ENCODE measurements at places on chromosomes 12 and 14. TPM values are rescaled to one million over a fixed set of nuclear protein-coding genes. Genes with fewer than 3 reads are reported as not detected.

GRCh38 chr12:106213662-106214061, 34.2 kb downstream of the CKAP4 start:
- H3K36me3 ChIP-seq = no peaks in the 10 kb centered on the region
- no peak for DNase-seq
- H3K27ac ChIP-seq = no peak overlapping the region
- H3K4me3 ChIP-seq = no peak overlapping the region

DNA sequence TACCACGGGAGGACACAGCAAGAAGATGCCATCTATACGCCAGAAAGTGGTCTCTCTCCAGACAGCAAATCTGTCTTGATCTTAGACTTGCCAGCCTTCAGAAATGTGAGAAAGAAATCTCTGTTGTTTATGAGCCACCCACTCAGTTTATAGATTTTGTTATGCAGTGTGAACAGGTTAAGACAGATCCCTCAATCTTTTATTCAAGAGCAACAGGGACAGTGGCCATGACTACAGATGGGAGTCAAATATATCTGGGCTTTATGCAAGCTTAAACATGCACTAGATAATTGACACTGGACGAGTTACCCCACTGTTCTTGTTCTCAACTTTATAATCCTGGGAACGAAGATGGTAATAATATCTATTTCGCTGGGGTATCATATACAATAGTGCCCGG, 288.7 kb downstream of the RPAP3 start:
- peaks cover 16% of the 10 kb centered on the region for H3K4me1 ChIP-seq
- H3K27me3 ChIP-seq = no peaks in the 10 kb centered on the region
- no peak for DNase-seq
- H3K4me3 ChIP-seq = no peak overlapping the region
- H3K36me3 ChIP-seq = no peaks in the 10 kb centered on the region

DNA sequence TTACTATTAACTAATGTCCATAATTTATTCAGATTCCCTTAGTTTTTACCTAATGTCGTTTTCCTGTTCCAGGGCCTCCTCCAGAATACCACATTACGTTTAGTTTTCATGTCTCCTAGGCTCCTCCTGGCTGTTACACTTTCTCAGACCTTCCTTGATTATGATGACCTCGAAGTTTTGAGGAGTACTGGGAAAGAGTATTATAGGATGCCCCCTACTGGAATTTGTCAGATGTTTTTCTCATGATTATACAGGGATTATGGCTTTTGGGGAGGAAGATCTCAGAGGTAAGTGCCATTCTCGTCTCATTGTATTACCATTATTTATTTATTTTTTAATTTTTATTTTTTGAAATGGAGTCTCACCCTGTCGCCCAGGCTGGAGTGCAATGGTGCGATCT, 17.7 kb upstream of the C1S start:
- no peak overlapping the region for H3K27ac ChIP-seq
- no peaks in the 10 kb centered on the region for H3K27me3 ChIP-seq
- no peaks in the 10 kb centered on the region for H3K36me3 ChIP-seq
- DNase-seq = peak; percentile 55
- H3K4me1 ChIP-seq = no peaks in the 10 kb centered on the region
- H3K4me3 ChIP-seq = no peak overlapping the region

FAM186B gene
- polyA plus RNA-seq = 0.91 TPM

GRCh38 chr12:47602325-47602724, 103.5 kb downstream of the RPAP3 start:
- no peak overlapping the region for H3K27ac ChIP-seq
- DNase-seq = no peak
- no peaks in the 10 kb centered on the region for H3K27me3 ChIP-seq

DNA sequence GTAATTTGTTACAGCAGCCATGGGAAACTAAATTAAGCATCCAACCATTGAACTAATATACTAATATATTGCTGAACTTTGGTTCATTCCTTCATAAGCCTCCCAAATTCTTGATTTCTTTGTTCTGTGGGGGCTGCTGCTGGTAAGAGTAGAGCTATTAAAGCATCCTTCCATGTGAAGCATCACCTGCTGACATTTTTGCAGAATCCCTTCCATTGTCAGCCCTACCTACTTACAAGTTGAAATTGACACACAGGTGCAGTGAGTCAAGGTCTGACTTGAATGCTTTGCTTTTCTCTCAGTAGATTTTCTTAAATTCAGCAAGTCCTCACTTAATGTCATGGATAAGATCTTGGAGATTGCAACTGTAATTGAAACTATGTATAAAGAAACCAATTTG, 474.4 kb downstream of the APAF1 start:
- H3K36me3 ChIP-seq = no peaks in the 10 kb centered on the region

DNA sequence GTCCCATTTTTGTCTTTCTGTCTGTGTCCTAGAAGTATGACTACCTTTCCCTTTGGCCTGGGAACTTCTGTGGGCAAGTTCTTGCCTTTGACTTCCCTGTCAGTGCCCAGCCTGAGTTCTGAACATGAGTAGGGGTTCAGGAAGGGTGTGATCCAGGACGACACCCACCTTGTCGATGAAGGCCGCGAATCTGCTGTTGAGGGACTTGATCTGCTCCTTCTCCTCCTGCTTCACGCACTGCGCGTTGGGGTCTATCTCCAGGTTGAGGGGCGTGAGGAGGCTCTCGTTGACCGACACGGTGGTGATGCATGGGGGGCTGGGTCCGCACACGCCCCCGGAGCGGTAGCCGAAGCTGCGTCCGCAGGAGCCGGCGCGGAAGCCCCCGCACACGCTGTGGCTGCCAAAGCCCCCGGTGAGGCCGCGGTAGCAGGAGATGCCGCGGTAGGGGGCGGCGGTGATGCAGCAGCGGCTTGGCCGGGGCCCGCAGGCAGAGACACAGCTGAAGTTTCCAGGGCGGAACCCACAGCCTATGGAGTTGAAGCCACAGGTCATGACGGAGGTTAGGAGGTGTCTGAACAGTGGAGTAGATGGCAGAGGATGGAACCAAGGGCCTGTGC, at the start of gene KRT83:
TSS of gene KRT83 (minus strand) at position 615 of the 617 bp plus-strand sequence. CDS start at position 552, 63 bp downstream.
- H3K36me3 ChIP-seq = no peaks in the 10 kb centered on the region
- H3K27ac ChIP-seq = no peak within 1 kb of the TSS
- H3K4me3 ChIP-seq = no peak within 1 kb of the TSS

DNA sequence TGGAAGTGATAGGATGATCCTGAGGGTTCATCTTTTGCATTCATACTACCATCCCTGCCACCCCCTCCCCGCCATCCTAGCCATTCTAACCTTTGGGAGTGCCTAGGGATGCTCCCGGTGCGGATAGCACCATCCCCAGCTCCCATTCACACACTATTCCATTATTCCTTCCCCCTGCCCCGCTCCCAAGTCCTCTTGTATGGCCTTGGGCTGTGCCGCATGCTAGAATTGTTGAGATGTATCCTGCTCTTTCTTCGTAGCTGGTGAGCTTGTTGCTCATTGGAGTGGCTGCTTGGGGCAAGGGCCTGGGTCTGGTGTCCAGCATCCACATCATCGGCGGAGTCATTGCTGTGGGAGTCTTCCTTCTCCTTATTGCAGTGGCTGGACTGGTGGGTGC, 644 bp downstream of the TSPAN31 start:
- H3K27ac ChIP-seq = peak overlapping the region; percentile 90
- H3K4me1 ChIP-seq = peaks cover 14% of the 10 kb centered on the region
- peaks cover 38% of the 10 kb centered on the region for H3K36me3 ChIP-seq
- peaks cover 23% of the 10 kb centered on the region for H3K27me3 ChIP-seq
- H3K4me3 ChIP-seq = peak overlapping the region; percentile 92
- no peak for DNase-seq

- no peak for DNase-seq
- no peaks in the 10 kb centered on the region for H3K27me3 ChIP-seq
- H3K4me1 ChIP-seq = peaks cover 8% of the 10 kb centered on the region
- H3K27ac ChIP-seq = no peak overlapping the region
- H3K4me3 ChIP-seq = no peak overlapping the region
These were observed 24.0 kb downstream of the KITLG start for GRCh38 chr12:88556213-88556774.

GRCh38 chr12:96193725-96194575, at the start of gene ELK3:
Gene ELK3, plus strand, starts transcription at chr12:96194375.
- H3K4me3 ChIP-seq = peak within 1 kb of the TSS; percentile 89
- H3K36me3 ChIP-seq = no peaks in the 10 kb centered on the region
- no peaks in the 10 kb centered on the region for H3K4me1 ChIP-seq
- peak within 1 kb of the TSS; percentile 30 for H3K27ac ChIP-seq

GRCh38 chr12:29650371-29650770, 133.4 kb downstream of the TMTC1 start:
- no peaks in the 10 kb centered on the region for H3K36me3 ChIP-seq
- H3K27me3 ChIP-seq = no peaks in the 10 kb centered on the region
- H3K27ac ChIP-seq = no peak overlapping the region
- no peaks in the 10 kb centered on the region for H3K4me1 ChIP-seq

OTX2 gene
- not detected for polyA plus RNA-seq

GRCh38 chr12:70603044-70603443, 34.2 kb downstream of the PTPRB start:
- no peaks in the 10 kb centered on the region for H3K27me3 ChIP-seq
- H3K4me3 ChIP-seq = no peak overlapping the region
- DNase-seq = no peak
- no peaks in the 10 kb centered on the region for H3K4me1 ChIP-seq
- H3K27ac ChIP-seq = no peak overlapping the region
- no peaks in the 10 kb centered on the region for H3K36me3 ChIP-seq

GRCh38 chr14:76971549-76971948, 57.0 kb downstream of the IRF2BPL start:
- no peak overlapping the region for H3K4me3 ChIP-seq
- no peak for DNase-seq
- no peaks in the 10 kb centered on the region for H3K27me3 ChIP-seq
- no peaks in the 10 kb centered on the region for H3K36me3 ChIP-seq
- peak overlapping the region; percentile 43 for H3K27ac ChIP-seq
- H3K4me1 ChIP-seq = peaks cover 11% of the 10 kb centered on the region

- no peaks in the 10 kb centered on the region for H3K36me3 ChIP-seq
- H3K27me3 ChIP-seq = no peaks in the 10 kb centered on the region
- H3K4me1 ChIP-seq = no peaks in the 10 kb centered on the region
- H3K4me3 ChIP-seq = no peak overlapping the region
- H3K27ac ChIP-seq = no peak overlapping the region
These were observed 22.9 kb upstream of the KTN1 start for GRCh38 chr14:55556929-55557623.

- no peak for DNase-seq
These were observed 85.5 kb downstream of the CAPZA3 start for GRCh38 chr12:18823461-18823860.

DNA sequence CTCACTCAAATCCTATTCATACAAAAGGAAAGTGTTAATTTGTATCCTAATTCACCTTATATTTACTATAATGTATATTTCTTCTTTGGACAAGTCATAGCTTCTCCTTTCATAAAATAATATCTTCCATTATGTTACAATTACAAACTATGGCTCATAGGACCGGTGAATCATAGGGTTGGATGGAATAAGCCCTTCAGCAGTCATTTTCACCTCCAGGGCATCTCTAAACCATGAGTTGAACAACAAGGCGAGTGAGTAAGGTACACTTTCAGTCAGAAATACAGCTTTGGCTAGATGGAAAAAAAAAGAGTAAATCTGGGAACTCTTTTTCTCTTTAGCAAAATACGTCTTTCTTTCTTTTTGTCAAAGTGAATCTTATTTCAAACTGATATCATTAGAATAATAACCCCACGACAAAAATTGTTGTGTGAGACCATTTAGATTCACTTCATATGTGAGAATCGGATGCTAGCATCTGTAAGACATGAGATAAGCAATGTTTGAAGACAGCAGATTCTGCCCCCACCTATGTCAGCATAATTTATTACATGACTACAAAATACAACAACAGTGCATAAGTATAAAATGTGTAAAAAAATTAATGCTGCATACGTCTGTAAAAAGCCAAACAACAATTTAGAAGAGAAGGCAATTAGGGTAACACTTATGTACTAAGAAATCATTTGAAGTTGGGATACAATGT, 184.4 kb upstream of the SLC38A2 start:
- H3K4me1 ChIP-seq = peaks cover 4% of the 10 kb centered on the region
- no peaks in the 10 kb centered on the region for H3K27me3 ChIP-seq
- H3K36me3 ChIP-seq = no peaks in the 10 kb centered on the region

GRCh38 chr14:100592461-100592891, 5.3 kb upstream of the BEGAIN start:
- DNase-seq = no peak
- H3K27me3 ChIP-seq = peaks cover 45% of the 10 kb centered on the region
- no peaks in the 10 kb centered on the region for H3K4me1 ChIP-seq
- H3K4me3 ChIP-seq = no peak overlapping the region

DNA sequence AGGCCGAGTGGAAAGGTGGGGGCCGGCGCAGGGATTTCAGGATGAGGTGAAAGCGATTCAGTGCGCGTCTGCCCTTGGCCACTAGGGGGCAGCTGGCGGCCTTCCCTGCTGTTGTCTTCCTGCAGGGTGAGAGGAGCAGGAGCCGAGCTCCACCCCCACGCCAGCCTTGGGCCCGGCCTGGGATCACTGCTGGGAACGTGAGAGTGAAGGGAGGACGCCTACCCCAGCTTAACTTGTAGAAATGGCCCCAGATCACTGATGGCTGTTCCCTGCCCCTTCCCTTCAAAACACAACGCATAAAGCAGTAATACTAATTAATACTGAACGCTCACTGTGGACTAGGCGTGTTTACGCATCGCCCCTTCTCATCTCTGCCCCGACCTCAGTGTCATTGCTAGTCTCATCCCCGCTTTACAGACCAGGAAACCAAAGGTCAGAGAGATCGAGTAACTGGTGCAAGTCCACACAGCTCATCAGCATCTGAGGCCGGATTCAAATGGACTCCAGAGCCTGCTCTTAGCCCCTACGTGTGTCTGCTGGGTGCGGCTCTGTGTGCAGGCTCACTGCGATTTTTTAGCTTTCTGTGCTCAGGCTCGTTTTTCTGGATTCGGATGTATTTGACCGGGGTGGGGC, 24.3 kb downstream of the MVK start:
- no peak overlapping the region for H3K4me3 ChIP-seq
- H3K27me3 ChIP-seq = no peaks in the 10 kb centered on the region
- peaks cover 10% of the 10 kb centered on the region for H3K4me1 ChIP-seq
- H3K27ac ChIP-seq = no peak overlapping the region
- H3K36me3 ChIP-seq = peaks cover 26% of the 10 kb centered on the region

DNA sequence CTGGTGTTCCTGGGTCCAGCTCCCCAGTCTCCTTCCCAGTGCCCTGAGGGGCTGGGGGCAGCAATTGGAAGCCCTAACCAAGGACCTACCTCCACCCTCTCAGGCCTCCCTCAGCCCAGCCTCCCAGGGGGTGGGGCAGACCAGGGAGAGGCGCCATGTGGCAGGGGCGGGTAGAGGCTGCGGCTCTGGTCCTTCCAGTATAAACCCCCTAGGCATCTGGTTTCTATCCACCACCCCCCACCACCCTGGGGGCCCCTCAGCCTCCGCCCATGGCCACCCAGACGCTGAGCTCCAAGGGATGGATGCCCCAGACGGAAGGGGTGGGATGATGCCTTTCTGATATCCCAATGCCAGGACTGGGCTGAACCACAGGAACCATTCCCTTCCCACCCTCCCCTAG, 2.8 kb upstream of the SP7 start:
- no peak overlapping the region for H3K4me3 ChIP-seq
- peaks cover 56% of the 10 kb centered on the region for H3K27me3 ChIP-seq
- DNase-seq = no peak
- H3K36me3 ChIP-seq = no peaks in the 10 kb centered on the region
- no peak overlapping the region for H3K27ac ChIP-seq

- H3K27ac ChIP-seq = peak overlapping the region; percentile 62
- H3K36me3 ChIP-seq = no peaks in the 10 kb centered on the region
- peak; percentile 57 for DNase-seq
- no peaks in the 10 kb centered on the region for H3K27me3 ChIP-seq
- no peak overlapping the region for H3K4me3 ChIP-seq
These were observed 58.2 kb downstream of the CACNA1C start for GRCh38 chr12:2110849-2111566.

EMC9 gene
- 33.9 TPM for polyA plus RNA-seq

MYH7 gene
- 0.91 TPM for polyA plus RNA-seq

FGD4 gene
- polyA plus RNA-seq = 18.8 TPM

PROX2 gene
- polyA plus RNA-seq = 1.5 TPM

Data from large intestine (tissue), 12 donors.